Activated T-helper 9 cell treated with anti-CD3 and anti-CD28 coated beads, Interleukin-2, amount 50 U/mL, for 16 hours (primary cell): ENCODE measurements at places on chromosomes 2 and 18.

DNA sequence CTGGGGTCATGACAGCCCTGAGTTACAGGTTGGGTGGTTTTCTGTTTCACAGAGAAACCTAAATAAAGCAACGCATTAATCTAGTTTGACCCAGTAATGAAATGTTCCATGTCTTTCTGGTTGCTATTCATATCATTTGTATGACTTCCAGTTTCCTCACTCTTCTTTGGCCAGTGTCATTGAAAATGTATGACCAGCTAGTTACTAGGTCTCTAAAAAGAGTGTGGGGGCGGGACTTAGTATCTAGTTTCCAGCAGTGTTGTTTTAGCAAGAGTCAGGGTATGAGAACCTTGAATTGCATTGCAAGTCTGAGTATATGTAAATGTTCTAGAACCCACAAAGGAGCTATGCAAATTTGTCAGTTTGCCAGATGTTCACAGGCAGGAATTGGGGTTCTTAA lies 47.7 kb downstream of the SLC9A2 start:
- no peak for DNase-seq

DNA sequence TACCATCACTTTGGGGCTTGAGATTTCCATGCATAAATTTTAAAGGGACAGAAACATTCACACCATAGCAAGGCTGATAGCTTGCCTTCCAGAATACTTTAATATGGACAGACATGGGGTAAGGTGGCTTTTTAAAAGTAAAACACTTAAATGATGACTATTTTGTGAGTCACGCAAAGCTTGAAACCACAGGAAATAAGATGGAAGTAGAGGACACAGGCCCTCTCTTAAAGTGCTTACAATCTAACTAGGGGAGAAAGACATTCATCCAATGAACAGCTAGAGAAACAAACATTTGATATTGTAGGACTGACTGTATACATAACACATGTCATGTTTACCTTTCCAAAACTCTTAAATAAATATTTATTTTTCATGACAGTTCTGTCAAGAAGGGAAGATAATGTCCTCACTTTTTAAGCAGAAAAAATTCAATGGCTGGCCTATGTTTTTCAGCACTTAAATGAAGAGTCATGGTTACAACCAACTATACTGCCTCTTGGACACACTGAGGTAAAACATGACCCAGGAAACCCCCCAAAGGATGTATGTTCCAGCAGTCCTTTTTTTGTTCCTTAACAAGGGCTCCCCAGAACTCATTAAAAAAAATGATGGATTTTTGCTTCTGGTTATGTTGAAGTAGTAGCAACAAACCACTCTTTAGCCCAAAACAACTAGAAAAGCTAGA lies 120.0 kb upstream of the RBMS1 start:
- no peak for DNase-seq

GRCh38 chr2:241563031-241563507 lies 4.5 kb downstream of the BOK start:
- no peak for DNase-seq

GRCh38 chr2:52572469-52572894 lies 1195.1 kb upstream of the CHAC2 start:
- no peak for DNase-seq

- no peak for DNase-seq
Measured at GRCh38 chr18:56330366-56331110, 307.9 kb downstream of the TXNL1 start.

GRCh38 chr2:64023485-64024258 lies 4.4 kb upstream of the VPS54 start:
- no peak for DNase-seq

DNA sequence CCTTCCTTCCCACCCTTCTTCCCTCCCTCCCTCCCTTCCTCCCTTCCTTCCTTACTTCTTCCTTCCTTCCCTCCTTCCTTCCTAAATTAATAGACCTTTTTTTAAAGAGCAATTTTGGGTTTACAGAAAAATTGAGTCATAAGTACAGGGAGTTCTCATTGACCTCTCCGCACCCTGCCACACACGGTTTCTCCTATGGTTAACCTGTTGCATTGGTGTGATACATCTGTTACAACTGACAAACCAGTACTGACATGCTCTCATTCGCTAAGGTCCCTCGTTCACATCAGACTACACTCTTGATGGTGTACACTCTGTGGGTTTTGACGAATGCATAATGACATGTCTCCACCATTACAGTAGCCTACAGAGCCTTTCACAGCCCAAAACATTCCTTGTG lies 11.6 kb upstream of the SDC1 start:
- DNase-seq = no peak

- no peak for DNase-seq
Measured at GRCh38 chr2:200578778-200579177, 7.0 kb upstream of the AOX1 start.

GRCh38 chr2:42547014-42547413 lies 21.4 kb upstream of the MTA3 start:
- no peak for DNase-seq
